ENCODE measurements at places on chromosomes 11 and 22. TPM values are rescaled to one million over a fixed set of nuclear protein-coding genes. Genes with fewer than 3 reads are reported as not detected.
A peak's percentile ranks its signal among the peaks of the same experiment; 100 is the strongest.

DNA sequence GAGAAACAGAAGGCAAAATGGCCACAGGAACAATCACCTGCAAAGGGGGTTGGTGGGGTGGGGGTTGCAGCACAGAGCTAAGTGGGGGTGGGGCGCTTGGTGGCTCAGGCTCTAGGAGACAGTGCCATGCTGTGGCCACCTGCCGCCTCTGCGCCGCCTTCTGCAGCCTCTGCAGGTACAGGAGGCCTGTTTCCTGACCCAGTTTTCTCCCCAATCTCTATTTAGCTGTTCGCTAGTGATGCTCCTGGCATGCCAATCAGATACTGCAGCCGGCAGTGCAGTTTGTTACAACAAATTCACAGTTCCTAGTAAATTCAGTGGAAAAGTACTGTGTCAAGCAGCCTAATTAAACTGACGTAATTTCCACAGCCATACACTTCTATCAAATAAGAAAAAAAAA lies 106.4 kb downstream of the SERGEF start:
- DNase-seq, result peak; percentile 67

GRCh38 chr22:49380095-49380827 lies 447.4 kb downstream of the BRD1 start:
- no peak for DNase-seq

DNA sequence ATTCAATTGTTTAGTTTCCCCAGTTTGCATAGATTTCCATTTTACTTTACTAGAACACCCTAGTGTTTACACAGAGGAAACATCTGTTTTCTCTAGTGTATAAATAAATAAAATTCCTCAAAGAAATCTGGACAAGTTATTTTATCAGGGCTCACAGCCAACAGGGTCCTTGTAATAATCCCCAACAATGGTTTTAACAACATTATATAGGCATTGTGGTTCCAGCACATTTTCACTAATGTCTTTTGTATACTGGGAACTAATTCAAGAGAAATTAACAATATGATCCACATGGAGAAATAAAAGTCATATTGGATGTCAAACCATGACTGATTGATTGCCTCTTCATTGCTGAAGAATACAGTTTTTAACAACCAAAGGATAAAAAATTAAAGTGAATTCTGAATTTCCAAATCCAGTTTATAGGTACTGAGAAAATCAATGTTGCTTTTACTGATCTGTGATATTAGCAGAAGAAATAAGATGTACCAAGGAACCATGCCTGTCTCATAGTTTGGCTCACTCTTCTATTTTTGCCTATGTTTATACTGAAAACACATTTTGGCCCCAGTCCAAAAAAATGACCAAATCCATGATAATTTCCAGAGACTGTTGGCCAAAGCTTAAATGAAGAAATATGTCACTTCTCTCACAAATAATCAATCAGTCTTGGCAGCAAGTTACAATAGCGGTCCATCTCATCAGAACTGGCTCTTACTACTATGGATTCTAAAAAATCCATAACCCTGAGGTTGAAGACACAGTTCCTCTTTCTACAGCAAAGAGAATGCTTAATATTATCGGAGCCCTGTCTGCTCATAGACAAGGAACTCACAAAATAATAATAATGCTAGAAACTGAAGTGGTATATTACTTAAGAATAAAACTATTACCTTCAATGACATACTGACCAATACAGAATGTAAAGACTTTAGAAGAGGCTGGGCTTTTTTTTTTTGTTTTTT lies 1.4 kb upstream of the MS4A13 start:
- DNase-seq, result no peak

DNA sequence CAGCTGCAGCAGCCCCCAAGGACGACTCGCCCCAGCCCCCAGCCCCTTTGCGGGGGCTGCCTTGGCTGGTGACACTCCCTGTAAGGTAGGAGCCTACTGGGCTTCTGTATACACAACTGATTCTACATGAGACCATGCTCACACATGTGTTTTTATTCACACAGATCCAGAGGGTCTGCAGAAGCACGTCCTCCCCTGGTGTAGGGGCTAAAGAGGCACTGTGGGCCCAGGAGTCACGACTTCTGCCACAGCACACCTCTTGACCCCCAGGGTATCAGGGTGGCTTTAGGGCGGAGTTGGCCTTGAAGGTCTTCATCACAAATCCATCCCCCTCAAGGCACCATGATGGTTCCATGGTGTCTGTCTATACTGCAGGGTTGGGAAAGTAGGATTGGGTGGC lies 931.2 kb downstream of the TBC1D22A start:
- DNase-seq, result no peak

DNA sequence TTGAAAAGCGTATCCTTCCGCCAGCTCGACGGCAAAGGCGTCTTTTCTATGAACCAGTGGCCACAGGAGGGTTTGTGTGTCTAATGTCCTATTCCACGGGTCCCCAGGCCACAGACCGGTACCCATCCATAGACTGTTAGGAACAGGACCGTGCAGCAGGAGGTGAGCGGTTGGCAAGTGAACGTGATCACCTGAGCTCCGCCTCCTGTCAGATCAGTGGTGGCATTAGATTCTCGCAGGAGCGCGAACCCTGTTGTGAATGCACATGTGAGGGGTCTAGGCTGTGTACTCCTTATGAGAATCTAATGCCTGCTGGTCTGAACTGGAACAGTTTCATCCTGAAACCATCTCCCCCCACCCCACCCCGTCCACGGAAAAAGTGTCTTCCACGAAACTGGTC lies 62.7 kb upstream of the KCNQ1OT1 start:
- peak; percentile 28 for DNase-seq

Gene GDPD4
- total RNA-seq, result not detected

GRCh38 chr11:117731722-117732290 lies 65.2 kb downstream of the DSCAML1 start:
- DNase-seq, result no peak

Gene PATE2
- total RNA-seq, result not detected

GRCh38 chr22:41308544-41308947 lies 7.2 kb downstream of the ZC3H7B start:
- no peak for DNase-seq

- no peak for DNase-seq
These were observed 29.9 kb upstream of the GRAMD4 start for GRCh38 chr22:46590334-46590733.

- DNase-seq, result no peak
These were observed 36.5 kb upstream of the SLC35C1 start for GRCh38 chr11:45768486-45768885.

DNA sequence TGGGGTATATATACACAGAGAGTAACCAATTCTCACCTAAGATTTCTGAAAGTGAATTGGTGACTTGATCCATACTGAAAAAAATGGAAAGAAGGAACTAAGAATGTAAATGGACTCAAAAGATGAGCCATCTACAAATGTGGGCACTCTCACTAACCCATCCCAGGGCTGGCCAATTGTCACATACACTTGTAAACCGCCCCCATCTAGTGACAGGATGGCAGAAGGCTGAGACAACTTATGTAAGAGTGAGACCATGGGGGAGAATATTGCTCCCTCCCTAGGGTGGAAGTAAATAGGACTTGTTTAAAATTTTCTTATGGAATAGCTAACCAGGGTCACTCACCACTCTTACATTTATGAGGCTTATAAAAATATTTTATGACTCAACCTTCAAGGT lies 377.1 kb upstream of the ISX start:
- DNase-seq, result no peak

GRCh38 chr11:18768978-18769377 lies 22.6 kb downstream of the PTPN5 start:
- no peak for DNase-seq

GRCh38 chr22:26492220-26492619 lies 8.5 kb downstream of the SRRD start:
- DNase-seq, result no peak

DNA sequence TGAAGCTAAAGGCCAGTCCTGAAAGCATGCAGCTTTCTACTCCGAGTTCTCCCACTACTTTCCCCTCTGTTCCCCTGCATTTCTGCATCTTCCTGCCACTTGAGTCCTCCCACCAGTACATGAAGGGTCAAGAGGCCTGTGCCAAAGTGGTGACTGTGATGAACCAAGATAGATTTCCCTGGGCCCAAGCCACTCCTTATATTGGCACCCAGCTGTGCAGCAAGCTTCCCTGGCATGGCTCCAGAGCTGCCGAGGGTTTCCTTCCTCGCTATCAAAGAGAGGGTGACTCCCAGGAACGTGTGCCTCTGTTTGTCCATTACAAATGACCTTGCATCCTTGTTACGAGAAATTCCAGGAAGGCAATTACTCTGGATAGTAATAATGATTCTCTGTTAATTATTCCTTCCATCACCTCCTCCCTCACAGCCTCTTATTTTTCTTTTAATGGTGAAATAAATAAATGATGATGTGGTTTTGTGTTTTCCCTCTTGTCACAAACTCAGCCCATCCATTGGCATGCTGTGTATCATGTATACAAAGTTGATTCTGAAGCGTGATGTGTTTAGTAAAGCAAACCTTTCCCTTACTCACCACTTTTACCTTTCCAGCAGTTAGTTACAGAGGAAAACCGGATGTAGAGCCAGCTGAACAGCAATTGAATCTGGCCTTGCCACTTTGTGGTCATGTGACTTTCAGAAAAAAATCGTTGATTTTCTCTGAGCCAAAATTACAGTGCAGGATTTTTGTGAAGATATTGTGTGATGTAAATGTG lies 8.3 kb downstream of the SRSF8 start:
- DNase-seq, result no peak

DNA sequence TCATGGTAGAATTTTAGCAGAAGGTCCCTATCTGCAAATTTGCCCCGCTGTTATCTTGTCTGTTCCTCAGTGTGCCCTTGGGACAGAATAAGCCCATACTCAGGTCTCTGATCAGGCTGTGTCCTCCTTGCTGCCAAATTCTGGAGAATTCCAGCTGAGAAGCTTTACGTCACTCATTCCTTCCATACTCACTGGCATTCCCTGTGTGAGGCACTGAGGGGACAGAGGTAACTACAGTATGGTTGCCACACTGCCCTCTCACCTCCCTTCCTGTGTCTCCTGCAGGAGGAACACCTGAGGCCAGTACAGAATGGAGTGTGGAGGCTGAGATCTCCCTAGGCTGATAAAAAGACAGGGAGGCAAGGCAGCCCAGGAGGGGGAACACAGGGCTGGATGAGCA lies 31.5 kb downstream of the SHISA8 start:
- no peak for DNase-seq

DNA sequence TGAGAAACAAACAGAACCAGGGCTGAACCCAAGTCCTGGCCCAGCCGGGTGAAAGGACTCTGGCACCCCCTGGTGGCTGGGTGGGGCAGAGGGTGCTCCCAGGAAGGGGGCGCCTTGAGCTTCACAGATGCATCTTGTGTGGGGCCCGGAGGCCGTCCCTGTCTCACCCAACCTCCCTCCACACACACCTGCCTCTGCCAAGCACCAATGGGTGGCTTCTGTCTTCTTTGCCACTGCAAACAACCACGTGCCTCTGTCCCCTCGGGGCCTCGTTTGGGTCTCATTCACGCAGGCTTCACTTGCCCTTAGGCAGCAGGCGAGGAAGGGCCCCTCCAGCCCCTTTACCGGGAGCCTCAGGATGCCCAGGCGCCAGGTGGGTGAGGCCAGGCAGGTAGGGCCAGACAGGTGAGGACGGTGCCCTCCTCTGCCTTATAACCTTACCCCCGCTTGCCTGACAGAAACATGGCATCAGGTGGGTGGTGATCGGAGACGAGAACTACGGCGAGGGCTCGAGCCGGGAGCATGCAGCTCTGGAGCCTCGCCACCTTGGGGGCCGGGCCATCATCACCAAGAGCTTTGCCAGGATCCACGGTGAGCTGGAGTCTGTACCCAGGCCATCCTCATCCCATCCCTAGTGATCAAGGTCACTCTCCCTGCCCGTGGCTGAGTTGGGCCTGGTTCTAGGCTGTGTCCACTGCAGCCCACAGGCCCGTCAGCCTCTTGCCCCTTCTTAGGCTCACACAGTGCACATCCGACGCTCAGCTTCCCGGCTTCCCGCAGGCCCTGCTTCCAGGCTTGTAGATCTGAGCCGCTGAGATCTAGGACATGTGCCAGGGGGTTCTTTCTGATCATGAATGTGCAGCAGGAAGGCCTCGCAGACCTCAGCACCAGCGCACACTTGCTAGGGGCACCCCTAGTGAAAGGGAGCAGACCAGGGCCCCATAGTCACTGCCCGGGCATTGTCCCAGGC lies 17.2 kb downstream of the POLR3H start:
- no peak for DNase-seq

GRCh38 chr11:114259124-114259526 lies 37.1 kb upstream of the NNMT start:
- no peak for DNase-seq

DNA sequence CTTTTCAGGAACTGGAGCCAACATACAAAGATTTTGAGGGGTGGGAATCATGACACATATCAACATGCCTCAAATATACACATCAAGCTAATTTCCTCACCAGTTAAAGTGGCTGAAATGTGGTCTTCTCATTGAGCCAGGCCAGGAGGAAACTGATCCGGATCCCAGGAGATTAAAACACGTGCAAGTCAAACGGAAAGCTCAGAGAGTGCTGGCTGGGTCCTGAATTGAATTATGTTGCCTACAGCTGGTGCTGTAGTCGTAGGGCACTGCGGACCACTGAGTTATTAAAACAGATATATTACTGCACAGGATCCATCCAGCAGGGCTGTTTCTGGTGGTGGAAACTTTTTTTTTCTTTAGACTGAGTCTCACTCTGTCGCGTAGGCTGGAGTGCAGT lies 14.1 kb upstream of the WNT7B start:
- no peak for DNase-seq

- DNase-seq, result no peak
These were observed 3.1 kb upstream of the IGF2 start for GRCh38 chr11:2142300-2142759.

- no peak for DNase-seq
These were observed 3.7 kb upstream of the MIEF1 start for GRCh38 chr22:39498368-39498767.

GRCh38 chr11:102421261-102421660 lies 31.3 kb downstream of the TMEM123 start:
- DNase-seq, result no peak

GRCh38 chr11:14390669-14391068 lies 31.7 kb upstream of the RRAS2 start:
- no peak for DNase-seq

DNA sequence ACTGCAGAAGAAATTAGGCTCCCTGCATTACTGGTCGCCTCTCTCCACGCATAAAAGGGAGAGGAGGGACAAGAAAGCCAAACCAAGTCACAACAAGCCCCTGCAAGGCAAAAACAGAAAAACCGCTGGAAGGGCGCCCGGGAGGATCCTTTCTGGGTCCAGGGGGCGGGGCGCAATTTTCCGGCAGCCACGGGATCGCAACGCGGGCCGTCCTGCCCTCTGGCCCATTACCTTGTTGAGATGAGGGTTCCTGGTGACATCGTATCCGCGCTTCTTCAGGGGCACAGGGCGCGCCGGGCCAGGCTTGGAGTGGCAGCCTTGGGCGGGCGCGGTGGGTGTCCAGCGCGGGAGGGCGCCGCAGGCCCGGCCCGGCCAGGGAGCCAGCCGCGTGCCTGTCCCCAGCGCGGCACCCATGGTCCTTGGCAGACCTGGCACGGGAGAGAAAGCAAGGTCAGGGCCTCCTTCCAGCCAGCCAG lies 847 bp downstream of the ME3 start:
- DNase-seq, result peak; percentile 71

GRCh38 chr22:36562261-36562835 lies 33.4 kb upstream of the EIF3D start:
- DNase-seq, result no peak

GRCh38 chr11:121618516-121618915 lies 165.7 kb upstream of the SORL1-AS1 start:
- DNase-seq, result no peak

Gene SYT9
- not detected for total RNA-seq

Gene ALDH3B1
- 8.2 TPM for total RNA-seq

- peak; percentile 94 for DNase-seq
These were observed 12.1 kb downstream of the LRFN4 start for GRCh38 chr11:66868726-66869566.

- DNase-seq, result no peak
These were observed 58.1 kb downstream of the P4HA3 start for GRCh38 chr11:74253361-74253760.
